ENCODE measurements at places on chromosomes 12 and 14. TPM values are rescaled to one million over a fixed set of nuclear protein-coding genes. Genes with fewer than 3 reads are reported as not detected.

The LMO3 gene
- 228 TPM for total RNA-seq

The KCNC2 gene
- not detected for total RNA-seq

The EXOC5 gene
- 73.0 TPM for total RNA-seq

The HSPB8 gene
- 64.1 TPM for total RNA-seq

The RALGAPA1 gene
- 48.2 TPM for total RNA-seq

GRCh38 chr14:96962337-96962736 is 165.2 kb downstream of the VRK1 start:
- no peaks in the 10 kb centered on the region for H3K36me3 ChIP-seq
- DNase-seq = no peak
- no peaks in the 10 kb centered on the region for H3K4me1 ChIP-seq

DNA sequence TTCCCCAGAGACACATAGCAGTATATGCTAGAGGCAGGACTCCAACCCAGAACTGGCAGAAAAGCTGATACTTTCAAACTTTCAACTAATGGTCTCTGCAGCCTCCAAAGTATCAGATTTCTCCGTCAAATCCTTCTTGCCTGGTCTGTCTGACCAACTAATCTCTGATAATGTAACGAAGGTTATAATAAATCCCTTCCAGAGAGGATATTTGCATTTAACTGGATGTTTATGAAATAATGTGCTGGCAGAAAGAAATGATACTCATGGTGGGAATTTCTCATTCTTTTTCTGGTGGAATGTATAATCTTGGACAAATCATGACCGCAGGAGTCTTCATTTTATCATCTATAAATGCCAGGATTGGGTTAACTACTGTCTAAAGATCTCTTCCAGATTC is 860.3 kb downstream of the DIO2 start:
- H3K27me3 ChIP-seq = no peaks in the 10 kb centered on the region
- no peaks in the 10 kb centered on the region for H3K4me1 ChIP-seq
- no peak for DNase-seq
- no peak overlapping the region for H3K27ac ChIP-seq
- no peaks in the 10 kb centered on the region for H3K36me3 ChIP-seq

DNA sequence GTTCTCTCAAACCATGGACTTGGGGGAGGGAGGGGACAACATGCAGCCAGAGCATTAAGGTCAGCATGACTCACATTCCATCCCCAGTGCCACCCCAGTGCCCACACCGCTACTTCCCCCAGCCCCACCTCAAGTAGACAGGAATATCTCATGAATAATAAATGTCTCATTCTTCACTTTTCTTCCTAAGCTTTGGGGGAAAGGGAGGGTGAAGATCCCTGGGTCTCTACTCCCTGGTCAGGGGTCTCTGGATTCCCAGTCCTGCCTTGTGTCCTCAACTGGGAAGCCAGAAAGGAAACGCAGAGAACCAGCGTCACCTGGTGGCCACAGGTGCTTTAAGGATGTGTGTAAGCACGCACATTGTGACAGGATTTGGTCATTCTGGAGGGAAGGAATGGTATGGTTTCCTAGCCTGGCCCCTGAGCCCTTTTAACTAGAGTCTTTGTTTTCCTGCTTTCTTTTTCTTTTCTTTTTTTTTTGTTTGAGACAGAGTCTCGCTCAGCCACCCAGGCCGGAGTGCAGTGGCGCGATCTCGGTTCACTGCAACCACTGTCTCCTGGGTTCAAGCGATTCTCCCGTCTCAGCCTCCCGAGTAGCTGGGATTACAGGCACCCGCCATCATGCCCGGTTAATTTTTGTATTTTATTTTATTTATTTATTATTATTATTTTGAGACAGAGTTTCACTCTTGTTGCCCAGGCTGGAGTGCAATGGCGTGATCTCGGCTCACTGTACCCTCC is 3.4 kb downstream of the GPR84 start:
- peak; percentile 85 for DNase-seq
- H3K27ac ChIP-seq = peak overlapping the region; percentile 95
- H3K4me1 ChIP-seq = peaks cover 17% of the 10 kb centered on the region

DNA sequence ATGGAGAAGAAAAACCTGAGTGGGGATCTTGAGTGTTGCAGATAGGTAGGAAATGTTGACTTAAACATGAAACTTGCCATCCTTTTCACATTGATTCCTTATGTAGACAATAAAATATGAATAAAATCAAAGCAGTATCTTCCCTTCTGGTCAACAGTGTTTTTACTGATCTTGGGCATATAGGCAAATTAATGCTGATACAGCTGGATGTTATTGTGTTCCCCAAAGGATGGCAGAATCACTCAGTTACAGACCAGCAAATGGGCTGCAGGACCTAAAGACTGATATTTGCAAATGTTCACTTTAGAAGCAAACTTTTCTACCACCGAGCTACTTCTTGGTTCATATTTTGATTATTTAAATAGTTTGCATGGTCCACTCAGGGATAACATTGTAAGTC is 33.9 kb downstream of the MTHFD1 start:
- H3K36me3 ChIP-seq = peaks cover 91% of the 10 kb centered on the region
- DNase-seq = no peak
- H3K4me1 ChIP-seq = no peaks in the 10 kb centered on the region
- no peak overlapping the region for H3K4me3 ChIP-seq
- H3K27ac ChIP-seq = no peak overlapping the region

DNA sequence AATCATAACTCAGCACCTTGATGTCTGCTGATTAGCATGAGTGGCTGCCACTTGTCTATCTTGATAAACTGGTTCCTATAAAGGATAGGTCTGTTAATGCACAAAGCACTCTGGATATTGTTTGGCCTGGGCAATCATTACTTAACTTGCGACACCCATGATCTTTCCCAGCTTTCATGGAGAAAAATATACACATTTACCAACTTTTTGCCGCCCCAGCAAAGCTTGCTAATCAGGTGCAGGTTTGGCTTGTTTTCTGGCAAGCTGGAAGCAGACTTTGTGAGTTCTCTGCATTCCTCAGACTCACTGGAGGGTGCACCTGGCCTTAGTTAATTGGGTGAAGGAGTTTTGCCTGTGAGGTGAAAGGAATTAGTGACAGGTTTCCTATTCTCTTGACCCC is 1126.4 kb upstream of the FLRT2 start:
- no peaks in the 10 kb centered on the region for H3K4me1 ChIP-seq
- H3K27me3 ChIP-seq = no peaks in the 10 kb centered on the region
- no peak overlapping the region for H3K4me3 ChIP-seq
- no peaks in the 10 kb centered on the region for H3K36me3 ChIP-seq
- DNase-seq = peak; percentile 8

DNA sequence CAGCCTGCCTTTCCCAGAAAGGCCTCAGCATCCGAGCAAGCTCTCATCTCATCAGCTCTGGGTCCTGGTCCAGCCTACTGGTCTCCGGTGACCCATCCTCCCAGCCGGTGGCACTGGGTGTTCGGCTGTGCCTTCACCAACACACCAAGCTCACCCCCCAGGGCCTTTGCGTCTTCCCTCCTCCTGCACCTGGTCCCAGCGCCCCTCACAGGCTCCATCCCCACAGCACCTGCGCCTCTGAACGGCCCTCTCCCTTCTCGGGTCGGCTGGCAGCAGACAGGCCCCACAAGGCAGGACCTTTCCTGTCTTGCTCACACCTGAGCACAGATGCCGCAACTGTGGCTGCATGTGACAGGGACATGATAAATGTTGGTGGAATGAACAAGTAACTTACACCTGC is 13.1 kb downstream of the P2RX2 start:
- no peak overlapping the region for H3K4me3 ChIP-seq
- H3K36me3 ChIP-seq = peaks cover 85% of the 10 kb centered on the region
- DNase-seq = peak; percentile 28
- H3K27me3 ChIP-seq = no peaks in the 10 kb centered on the region
- no peaks in the 10 kb centered on the region for H3K4me1 ChIP-seq
- no peak overlapping the region for H3K27ac ChIP-seq

DNA sequence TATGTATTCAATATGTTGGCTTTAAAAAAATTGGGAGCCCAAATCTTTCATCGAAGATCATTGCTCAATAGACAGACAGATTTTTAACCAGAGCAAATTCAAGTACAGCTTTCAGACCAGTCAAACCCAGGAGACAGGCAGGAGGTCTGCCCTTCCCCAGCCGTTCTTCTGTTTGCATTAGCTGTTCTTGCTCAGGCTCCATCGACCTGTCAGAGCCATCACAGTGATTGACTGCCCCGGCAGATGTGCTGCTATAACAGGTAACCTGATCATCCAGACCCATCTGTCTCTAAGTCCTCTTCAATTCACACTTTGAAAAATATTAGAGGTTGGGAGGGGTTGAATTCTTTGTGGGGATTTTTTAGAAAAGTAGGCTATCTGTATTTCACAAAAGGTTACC is 453.5 kb downstream of the FOXG1 start:
- H3K27ac ChIP-seq = no peak overlapping the region
- no peak overlapping the region for H3K4me3 ChIP-seq
- no peak for DNase-seq
- H3K27me3 ChIP-seq = peaks cover 7% of the 10 kb centered on the region

- no peak overlapping the region for H3K4me3 ChIP-seq
- peaks cover 4% of the 10 kb centered on the region for H3K4me1 ChIP-seq
- DNase-seq = no peak
- no peaks in the 10 kb centered on the region for H3K36me3 ChIP-seq
These were observed 39.7 kb upstream of the FOS start for GRCh38 chr14:75238756-75239455.

DNA sequence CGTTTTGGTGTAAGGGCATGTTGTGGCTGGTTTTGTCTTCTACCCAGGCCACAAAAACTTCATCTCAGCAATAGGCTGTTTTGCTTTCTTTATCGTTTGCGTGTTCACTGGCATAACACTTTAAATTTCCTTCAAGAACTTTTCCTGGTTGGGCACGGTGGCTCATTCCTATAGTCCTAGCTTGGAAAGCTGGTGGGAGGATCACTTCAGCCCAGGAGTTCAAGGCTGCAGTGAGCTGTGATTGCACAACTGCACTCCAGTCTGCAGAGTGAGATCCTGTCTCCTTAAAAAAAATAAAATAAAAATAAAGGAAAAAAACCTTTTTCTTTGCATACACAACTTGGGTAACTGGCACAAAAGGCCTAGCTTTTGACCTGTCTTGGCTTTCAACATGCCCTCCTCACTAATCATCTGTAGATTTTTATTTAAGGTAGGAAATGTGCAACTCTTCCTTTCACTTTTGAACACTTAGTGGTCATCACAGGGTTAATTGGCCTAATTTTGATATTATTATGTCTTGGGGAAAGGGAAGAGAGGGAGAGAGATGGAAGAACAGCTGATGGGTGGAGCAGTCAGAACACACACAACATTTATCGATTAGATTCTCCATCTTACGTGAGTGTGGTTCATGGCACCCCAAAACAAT is 78.9 kb upstream of the PSMA6 start:
- no peaks in the 10 kb centered on the region for H3K27me3 ChIP-seq
- no peak for DNase-seq
- peaks cover 17% of the 10 kb centered on the region for H3K4me1 ChIP-seq

- H3K27ac ChIP-seq = no peak overlapping the region
- peak; percentile 70 for DNase-seq
- H3K4me3 ChIP-seq = no peak overlapping the region
- H3K36me3 ChIP-seq = no peaks in the 10 kb centered on the region
These were observed 379.6 kb downstream of the LRIG3 start for GRCh38 chr12:58540480-58541299.

DNA sequence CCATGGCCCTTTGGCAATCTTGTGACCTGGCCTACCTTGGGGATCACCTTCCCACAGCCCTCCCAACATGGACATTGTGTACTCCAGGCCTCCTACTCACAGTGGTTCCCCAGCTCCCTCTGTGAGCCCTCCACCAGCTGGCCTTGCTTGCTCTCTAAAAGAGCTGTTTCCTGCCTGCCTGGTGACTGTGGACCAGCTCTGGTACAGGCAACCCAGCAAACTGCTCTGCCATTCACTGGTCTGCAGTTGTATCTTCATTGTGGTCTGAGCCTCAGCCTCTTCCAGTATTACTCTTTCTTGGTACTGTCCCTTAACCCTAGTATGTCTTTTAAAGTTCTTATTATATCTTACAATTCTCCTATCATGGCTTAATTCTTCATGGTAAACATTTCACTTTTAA is 236.2 kb downstream of the KTN1 start:
- H3K4me3 ChIP-seq = no peak overlapping the region
- no peak overlapping the region for H3K27ac ChIP-seq
- peaks cover 8% of the 10 kb centered on the region for H3K4me1 ChIP-seq
